ENCODE measurements at places on chromosomes 2 and 18.

- DNase-seq = no peak
Measured at GRCh38 chr2:5725794-5726463, 33.7 kb downstream of the SOX11 start.

- DNase-seq = no peak
Measured at GRCh38 chr2:216104691-216105090, 4.5 kb upstream of the XRCC5 start.

DNA sequence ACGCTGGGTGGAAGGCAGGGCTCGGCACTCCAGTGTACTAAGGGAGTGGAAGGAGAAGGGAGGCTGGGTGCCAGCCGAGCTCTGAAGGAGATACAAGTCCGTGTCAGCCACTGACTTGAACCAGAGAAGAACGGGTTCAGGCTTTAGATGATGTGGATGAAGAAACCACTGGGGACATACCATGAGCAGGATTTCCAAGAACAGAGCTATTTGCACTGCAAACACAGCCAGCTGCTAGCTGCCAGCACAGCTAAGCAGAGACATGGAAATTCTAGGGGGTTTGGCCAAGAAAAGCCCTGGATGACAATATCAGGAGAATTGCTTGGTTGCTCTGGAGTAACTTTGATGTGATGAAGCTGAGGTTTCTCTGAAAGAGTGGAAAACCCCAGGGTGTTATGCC is 5.2 kb downstream of the CD207 start:
- no peak for DNase-seq

GRCh38 chr2:222293660-222294630 is 4.9 kb downstream of the PAX3 start:
- no peak for DNase-seq

GRCh38 chr2:68744366-68744912 is 9.8 kb downstream of the ARHGAP25 start:
- no peak for DNase-seq

DNA sequence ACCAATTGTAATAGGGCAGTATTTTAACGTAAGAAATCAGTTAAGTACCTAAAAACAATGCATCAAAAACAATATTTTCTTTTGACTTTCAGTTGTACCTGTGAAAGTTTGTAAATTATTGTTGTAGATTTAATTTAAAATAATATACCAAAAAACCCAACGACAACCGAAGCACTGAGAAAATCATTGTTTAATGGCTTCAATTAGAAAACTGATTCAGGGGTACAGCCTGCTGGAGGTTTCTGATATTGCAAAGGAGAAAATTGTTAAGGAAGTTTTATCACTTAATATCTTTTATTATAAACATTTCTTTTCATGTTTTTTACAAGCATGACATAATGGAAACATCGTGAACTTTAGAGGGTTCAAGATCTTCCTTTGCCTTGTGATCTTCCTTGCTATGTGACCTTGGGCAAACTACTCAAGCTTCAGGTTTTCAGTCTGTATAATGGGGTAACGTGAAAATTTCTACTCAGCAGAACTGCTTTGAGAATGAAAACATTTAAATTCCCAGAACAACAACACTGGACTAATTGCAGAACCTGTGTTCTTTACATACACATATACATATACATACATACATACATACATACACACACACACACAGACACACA is 76.3 kb upstream of the GLS start:
- no peak for DNase-seq

DNA sequence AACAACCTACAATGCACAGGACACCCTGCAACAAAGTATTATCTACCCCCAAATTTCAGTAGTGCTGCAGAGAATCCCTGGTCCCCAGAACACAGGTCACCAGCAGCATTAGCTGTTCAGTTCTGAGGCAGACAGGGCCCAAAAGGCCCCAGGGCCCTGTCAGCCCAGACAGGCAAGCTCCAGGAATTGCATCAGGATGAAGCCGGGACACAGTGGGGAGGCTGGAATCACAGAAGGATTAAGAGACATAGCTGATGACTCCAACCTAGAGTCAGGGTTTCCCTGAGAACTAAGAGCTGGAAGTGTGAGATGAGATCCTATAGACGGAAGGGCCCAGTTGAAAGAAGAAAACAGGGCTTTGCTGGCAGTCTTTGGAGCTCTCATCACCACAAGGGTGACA is 148.1 kb downstream of the GALNT14 start:
- no peak for DNase-seq

- no peak for DNase-seq
Measured at GRCh38 chr18:22827216-22827615, 105.9 kb upstream of the RBBP8 start.

GRCh38 chr2:86337244-86337835 is at the start of gene REEP1:
Gene REEP1 (minus strand): TSS chr2:86337626. CDS start chr2:86337510, 116 bp downstream.
- no peak for DNase-seq

DNA sequence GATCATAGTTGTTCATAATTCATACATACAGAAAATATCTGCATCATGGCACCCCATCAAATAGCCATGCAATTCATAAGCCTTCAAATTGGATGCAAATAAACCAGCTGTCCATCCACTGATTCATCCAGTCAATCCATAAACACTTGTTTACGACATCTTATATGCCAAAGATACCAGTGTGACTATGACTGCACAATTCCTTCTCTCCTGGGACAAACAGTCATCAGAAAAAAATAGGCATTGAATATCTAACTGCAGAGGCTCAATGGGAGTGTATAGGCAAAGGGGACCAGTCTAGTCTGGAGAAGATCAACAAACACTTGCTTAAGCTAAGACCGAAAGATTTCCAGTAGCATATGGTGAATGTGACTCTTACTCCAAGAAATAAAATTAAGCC is 70.0 kb downstream of the COL4A3 start:
- no peak for DNase-seq

GRCh38 chr18:80095414-80095813 is 13.6 kb upstream of the ADNP2 start:
- DNase-seq = no peak

DNA sequence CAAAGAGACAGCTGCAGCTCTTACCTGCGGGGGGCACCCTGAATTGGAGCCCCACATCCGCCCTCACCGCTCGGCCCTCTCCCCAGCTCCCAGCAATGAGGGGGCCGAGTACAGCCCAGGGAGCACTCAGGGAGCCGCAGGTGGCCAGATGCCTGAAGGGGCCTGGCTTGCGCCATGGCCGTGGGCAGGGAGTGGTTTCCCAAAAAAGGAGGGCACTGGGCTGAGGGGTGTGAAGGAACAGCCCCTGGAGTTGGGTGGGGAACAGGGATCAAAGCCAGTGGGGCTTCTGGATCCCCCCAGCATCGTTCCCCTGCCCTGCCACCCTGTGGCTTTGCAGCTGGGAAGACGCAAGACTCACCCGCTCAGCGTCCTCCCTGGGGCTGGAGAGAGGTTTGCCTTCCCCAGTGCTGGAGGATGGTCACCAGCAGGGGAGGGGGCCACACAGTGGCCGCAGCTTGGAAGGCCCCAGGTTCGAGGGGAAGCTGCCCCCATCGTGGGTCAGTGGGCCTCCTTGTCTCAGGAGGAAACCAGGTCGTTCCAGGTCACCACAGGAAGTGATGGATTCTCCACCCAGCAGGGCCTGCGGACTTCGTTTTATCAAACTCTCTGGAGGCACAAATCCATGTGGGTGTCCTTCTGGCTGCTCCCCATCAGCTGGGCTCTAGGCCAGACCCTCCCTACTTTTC is 68.2 kb upstream of the HPCAL1 start:
- no peak for DNase-seq

Measured in NCI-H774 (cell line).